ENCODE measurements at places on chromosomes 3 and 15.

DNA sequence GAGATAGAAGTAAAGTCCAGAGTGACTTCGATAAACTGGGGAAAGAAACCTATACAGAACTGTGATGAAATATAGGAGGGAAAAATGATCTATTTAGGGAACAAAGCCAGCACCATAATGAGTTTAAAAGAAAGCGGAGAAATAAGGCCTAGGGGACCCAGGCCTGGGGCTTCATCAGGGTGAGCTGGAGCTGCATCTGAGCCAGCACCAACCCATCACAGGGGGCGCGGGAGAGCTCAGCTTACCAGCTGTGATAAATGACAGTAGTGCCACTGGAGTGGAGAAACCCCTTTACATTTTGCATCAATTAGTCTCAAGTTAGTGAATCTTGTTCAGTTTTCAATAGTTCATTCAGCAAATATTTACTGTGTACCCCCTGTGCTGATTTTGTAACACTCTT lies 21.3 kb downstream of the PODXL2 start:
- no peak for DNase-seq

DNA sequence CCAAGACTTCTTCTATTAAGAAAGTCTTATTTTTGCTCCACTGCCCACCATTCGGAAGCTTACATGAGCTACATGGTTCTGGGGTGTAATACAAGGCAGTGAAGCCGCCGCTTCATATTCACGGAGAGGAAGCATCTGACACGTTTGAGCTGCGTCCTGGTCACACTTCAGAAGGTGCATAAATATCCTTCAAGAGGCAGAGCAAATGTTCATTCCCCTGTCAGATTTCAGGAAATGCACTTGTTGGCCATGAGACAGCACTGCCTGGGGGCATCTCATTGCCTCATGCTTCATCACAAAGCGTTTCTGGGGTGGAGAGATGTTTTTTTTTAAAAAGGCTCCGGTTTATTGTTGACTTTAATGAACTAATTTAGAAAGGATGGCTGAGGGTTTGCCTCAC lies 119.9 kb downstream of the CADPS start:
- no peak for DNase-seq

DNA sequence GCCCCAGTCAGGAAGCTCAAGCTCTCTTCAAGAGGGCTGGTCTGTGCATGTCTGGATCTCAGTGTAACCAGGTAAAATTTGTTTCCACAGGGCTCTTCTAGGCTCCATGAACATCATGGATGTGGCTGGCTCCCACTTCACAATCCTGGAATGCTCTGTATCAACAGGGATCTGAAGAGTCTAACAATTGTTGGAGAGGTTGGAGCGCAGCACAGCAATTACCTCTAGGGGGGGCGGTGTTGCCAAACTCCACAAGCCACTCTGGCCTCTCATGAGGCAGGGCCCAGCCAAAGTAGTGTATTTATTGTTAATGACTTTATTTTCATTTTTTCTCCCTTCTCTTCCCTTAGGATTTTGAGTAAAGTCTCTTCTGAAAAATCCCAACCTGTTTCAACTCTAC lies 6.1 kb upstream of the EIF2B5 start:
- DNase-seq = no peak

DNA sequence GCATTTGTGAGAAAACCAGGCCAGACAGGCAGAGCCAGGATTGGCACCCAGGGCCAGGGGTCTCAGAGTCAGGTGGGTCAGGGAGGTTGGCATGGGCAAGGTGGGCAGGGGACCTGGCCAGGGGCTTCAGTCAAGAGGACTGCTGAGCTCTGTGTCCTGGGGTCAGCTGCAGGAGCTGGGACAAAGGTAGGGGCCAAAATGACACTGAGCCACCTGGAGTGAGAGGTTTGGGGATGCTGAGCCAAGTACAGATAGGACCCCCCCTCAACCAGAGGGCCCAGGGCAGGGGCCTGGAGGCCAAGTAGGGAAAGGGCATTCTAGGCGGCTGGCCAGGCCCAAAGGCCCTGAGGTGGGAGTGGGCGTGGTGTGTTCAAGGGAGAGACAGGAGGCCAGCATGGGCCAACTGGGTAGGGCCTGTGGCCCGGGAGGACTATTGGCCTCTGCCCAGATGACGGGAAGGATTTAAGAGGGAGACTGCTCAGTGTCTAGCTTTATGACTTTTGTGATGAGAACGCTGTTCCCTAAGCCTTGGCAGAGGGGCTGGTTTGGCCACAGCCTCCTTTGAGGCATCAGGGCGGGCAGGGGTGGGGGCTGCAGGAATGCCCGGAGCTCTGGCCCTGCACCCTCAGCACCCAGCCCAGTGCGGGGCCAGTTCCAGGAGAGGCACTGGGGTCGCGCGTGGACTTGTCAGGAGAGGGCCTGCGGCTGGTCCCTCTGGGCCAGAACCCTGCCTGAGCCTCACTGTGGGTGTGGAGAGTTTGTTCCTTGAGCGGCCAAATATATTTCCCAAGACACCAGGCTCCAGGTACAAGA lies 3.1 kb downstream of the CFAP100 start:
- no peak for DNase-seq

GRCh38 chr3:102192575-102192974 lies 242.2 kb upstream of the ZPLD1 start:
- DNase-seq = no peak

GRCh38 chr3:102510663-102511062 lies 75.8 kb downstream of the ZPLD1 start:
- DNase-seq = no peak

- no peak for DNase-seq
Measured at GRCh38 chr3:115676336-115676735, 53.0 kb downstream of the GAP43 start.

DNA sequence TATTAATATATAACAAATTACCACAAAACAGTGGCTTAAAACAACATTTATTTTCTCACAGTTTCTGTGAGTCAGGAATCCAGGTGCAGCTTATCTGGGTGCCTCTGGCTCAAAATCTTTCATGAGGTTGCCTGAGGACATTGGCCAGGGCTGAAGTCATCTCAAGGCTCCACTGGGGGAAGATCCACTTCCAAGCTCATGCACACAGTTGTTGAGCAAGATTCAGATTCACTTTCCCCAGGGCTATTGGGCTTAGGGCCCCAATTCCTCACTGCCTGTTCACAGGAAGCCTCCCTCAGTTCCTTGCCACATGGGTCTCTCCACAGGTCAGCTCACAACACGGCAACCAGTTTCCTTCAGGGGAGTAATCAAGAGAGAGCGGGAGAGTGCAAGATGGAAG lies 35.0 kb downstream of the RFTN1 start:
- no peak for DNase-seq

DNA sequence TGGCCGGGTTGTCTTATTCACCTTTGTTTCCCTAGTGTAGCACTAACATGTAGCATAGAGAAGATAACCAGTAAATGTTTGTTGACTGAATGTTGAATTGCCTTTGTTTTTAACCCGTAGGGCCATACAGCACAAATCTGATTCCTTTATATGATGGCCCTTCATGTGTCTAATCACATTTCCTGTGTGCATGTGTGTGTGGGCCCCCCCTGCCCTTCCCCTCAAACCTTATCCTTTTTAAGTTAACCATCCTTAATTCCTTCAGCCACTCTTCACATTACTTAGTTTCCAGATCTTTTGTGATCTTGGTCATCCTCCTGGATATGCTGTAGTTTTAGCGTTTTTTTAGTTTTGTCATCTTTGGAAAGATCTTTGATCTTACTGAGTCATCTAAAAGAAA lies 4.2 kb downstream of the NEO1 start:
- no peak for DNase-seq

DNA sequence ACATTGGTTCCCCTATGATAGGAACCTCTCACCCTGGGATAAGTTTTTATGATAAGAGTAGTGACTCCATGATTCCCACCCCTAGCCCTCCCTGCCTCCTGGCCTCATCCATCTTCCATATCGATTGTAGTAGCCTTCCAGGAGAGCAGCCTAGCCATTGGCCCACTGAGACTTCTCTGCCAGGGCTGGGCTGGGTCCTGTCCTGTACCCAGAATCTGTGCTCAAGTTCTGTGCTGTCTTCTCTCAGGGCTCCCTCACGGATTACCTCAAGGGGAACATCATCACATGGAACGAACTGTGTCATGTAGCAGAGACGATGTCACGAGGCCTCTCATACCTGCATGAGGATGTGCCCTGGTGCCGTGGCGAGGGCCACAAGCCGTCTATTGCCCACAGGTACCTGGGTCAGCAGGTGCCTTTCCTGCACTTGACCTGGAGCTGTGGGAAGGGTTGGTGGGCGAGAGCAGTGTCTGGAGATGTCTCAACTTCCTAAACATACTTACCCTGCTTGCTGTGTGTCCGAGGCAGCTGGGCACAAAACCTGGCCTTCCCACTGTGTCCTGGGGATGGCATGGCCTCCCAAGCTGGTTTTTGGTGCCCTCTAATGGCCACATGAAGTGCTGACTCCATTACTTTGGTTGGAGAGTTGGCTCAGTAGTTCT lies 16.6 kb upstream of the EXOG start:
- no peak for DNase-seq

- no peak for DNase-seq
Measured at GRCh38 chr3:119357190-119357589, 63.0 kb downstream of the ARHGAP31 start.

GRCh38 chr3:60598671-60599070 lies 652.6 kb downstream of the FHIT start:
- no peak for DNase-seq

- DNase-seq = no peak
Measured at GRCh38 chr3:169387751-169388696, 275.5 kb downstream of the MECOM start.

DNA sequence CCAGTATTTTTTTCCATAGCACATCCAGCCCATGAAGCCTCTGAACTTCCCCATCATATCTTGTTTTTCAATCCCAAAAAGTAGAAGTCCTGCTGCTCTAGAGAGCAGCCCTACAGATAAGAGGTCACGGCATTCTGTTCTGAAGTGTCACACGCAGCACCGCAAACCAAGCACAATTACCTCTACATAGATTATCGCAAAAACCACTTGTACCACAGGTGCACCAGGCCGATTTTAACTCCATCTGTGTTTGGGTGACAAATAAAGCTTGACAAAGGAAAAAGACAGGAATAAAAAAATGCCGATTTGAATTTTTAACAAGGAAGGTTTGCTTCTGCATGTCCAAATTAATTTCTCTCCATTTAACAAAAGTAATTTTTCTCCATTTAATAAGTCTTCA lies 113.7 kb downstream of the MYO5A start:
- DNase-seq = no peak

DNA sequence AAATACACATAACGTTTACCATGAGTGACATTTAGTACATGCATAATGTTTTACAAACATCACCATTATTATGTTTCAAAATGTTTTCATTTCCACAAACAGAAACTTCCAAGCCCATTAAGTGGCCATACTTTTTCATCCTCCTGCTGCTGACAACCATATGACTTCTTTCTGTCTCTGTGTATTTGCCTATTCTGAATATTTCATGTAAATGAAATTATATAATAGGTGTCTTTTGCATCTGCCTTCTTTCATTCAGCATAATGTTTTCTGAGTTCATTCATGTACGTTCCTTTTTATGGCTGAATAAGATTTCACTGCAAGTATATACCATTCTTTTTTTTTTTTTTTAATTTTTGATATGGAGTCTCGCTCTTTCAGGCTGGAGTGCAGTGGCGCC lies 209.0 kb downstream of the DOCK3 start:
- no peak for DNase-seq

GRCh38 chr3:4426782-4427344 lies 40.2 kb downstream of the SUMF1 start:
- no peak for DNase-seq

- no peak for DNase-seq
Measured at GRCh38 chr3:134367869-134368750, 6.1 kb downstream of the AMOTL2 start.

GRCh38 chr15:40106203-40107161 lies 2.2 kb downstream of the BMF start:
- no peak for DNase-seq

DNA sequence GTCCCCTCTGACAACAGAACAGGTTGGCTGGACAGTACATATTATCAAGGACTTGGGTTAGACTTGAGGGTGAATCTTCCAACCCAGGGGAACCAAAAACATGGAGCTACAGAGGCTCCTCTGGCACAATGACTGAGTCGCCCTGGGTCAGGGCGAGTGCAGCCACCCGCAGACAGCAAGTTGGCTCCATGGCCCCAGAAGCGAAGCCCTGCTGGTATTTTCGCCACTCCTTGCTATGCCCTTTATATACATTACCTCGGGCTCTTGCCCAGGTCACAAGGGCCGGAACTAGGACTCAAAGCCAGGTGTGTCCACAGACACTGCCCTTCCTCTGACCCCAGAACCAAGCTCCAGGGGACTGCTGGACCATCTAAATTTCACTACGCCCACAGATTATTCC lies 64.6 kb downstream of the ADCY5 start:
- no peak for DNase-seq

DNA sequence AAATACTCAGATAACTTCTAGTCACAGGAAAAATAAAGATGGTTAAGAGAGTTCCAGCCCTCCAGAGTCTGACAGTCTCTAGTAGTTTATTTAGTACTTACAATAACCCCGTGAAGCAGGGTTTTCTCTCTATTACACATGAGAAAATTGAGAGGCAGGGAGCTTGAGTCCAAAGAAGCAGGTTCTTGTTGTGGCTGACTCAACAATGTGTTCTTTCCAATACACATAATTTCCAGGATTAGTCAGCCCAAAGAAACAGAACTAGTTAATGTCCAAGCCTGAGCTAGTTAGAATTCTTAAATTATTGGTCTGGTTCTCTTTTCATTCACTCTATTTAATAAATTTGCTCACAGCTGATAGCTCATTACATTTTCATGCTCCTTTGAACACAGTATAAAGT lies 49.9 kb downstream of the ALDH1A2 start:
- DNase-seq = no peak

DNA sequence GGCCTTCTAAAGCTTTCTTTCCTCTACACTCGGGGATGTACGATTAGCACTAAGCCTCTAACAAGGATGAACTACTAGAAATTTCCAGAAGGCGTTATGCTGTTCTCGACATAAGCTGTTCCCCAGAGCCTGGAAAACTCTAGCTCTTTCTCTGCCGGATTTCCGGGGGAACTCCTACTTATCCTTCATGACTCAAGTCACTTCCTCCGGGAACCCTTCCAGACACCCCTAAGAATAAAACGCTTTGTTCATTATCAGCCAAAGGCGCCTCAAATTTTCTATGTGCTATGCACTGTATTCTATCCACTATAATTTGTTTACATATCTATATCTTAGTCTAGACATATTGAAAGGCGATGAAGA lies 455 bp upstream of the SNAP23 start:
- no peak for DNase-seq

DNA sequence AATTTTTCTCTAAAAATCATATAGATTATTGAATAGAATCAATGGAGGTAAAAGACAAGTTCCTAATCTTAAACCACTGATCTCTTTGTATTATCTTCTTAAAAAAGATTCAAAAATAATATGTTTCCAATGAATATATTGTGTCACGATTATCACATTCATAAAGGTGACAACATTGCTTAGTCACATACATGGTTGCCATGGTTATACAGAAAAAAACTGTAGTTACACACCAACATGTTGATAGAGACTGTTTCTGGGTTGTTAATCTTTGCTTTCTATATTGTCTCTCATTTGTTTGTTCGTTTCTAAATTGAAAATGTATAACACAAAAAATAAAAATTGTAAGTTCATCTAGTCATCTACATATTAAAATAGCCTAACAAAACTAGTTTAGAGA lies 376.0 kb upstream of the ALCAM start:
- no peak for DNase-seq

- DNase-seq = no peak
Measured at GRCh38 chr15:90316139-90316538, 35.9 kb upstream of the ZNF774 start.

- no peak for DNase-seq
Measured at GRCh38 chr3:150703299-150703755, 393 bp downstream of the ERICH6 start.

Data from activated CD4-positive, alpha-beta T cell treated with anti-CD3 and anti-CD28 coated beads, Interleukin-2, amount 50 U/mL, for 24 hours (primary cell).